ENCODE measurements at places on chromosomes 5 and 9.

DNA sequence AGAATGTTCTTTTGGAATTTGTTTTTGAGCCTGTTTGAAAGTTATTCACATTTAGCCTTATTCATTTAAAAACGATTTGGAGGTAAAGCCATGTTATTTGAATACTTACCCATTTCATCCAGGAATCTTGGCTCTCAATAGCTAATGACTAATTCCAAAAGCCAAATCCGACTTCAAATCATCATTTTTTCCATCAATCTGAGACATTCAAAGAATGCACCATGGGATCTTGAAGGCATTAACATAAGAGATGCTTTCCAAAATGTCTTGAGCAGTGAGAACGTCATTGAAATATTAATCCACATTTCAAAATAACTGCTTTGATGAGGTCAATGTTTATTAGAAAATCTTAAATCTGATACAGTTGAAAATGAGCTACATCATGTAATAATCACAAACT is 617.0 kb upstream of the RORB start:
- no peak for DNase-seq

- no peak for DNase-seq
Observed at GRCh38 chr5:68303038-68303738, 87.6 kb downstream of the PIK3R1 start.

- no peak for DNase-seq
Observed at GRCh38 chr5:120512791-120513650, 48.9 kb downstream of the PRR16 start.

DNA sequence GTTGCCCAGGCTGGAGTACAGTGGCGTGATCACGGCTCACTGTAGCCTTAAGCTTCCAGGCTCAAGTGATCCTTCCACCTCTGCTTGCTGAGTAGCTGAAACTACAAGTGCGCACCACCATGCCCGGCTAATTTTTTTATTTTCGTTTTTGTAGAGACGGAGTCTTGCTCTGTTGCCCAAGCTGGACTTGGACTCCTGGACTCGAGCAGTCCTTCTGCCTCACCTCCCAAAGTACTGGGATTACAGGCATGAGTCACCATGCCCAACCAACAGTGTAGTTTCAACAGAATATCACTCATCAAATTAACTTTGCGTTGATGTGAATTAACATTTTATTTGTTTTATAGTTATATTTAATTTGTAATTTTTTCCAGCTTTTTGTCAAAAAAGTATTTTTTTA is 45.3 kb downstream of the WDR70 start:
- DNase-seq = no peak
